CD4-positive, alpha-beta T cell (primary cell): ENCODE measurements at places on chromosomes 16 and 17.

- no peak for DNase-seq
Observed at GRCh38 chr17:55735731-55736405, 13.2 kb upstream of the TMEM100 start.

DNA sequence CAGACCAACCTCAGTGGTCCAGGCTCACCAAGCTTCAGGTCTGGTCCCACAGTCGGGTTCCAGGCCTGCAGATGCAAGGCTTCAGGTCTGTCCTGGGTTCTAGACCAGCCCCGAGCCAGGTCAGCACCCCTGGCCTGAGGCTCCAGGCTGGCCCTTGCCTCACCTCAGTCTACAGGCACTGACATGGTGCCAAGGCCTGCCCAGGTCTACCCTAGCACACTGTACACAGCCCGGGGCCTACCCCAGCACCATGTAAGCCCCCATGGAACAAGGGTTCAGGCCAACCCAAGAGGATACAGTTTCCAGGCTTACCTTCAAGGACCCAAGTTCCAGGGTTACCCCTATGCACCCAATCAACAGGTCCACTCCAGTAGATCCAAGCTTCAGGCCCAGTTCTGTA is 26.8 kb downstream of the ZFP1 start:
- DNase-seq = no peak

DNA sequence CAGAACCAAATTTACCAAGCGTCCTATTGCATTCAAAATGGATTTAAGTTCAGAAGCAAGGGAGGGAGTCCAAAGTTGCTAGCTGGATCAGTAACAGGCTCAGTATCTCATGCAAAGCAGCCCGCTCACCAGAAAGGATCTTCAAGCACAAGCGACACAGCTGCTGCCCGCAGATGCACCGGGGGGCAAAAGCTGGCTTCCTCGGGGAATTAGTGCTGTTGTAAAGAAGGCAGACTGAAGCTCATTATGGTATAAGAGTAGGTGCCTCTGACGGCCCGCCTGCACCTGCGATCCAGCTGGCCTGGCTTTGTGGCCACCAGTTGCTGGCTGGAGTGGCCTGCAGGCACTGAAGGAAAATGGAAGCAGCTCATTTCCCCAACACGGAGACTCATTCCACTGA is 128.4 kb upstream of the RCVRN start:
- no peak for DNase-seq

DNA sequence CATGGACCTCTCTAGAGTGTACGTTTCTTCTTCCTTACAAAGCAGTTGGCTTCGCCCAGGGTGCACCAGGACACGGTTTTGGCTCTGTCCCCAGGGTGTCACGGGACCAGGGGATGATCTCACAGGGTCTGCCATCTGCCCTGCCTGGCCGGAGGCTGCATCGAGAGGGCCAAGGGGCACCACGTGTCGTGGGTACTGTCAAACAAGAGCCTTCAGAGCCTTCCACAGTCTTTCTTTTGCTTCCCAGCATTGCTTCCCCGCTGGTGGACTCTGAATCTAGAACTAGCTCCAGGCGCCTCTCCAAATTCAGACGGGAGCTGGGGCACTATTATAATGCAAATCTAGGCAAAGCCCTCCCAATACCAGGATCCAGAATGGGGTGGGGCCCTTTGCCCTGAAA is 47.9 kb downstream of the MAPT start:
- DNase-seq = no peak

- DNase-seq = peak; percentile 85
Observed at GRCh38 chr16:1102921-1103635, 7.0 kb upstream of the C1QTNF8 start.

DNA sequence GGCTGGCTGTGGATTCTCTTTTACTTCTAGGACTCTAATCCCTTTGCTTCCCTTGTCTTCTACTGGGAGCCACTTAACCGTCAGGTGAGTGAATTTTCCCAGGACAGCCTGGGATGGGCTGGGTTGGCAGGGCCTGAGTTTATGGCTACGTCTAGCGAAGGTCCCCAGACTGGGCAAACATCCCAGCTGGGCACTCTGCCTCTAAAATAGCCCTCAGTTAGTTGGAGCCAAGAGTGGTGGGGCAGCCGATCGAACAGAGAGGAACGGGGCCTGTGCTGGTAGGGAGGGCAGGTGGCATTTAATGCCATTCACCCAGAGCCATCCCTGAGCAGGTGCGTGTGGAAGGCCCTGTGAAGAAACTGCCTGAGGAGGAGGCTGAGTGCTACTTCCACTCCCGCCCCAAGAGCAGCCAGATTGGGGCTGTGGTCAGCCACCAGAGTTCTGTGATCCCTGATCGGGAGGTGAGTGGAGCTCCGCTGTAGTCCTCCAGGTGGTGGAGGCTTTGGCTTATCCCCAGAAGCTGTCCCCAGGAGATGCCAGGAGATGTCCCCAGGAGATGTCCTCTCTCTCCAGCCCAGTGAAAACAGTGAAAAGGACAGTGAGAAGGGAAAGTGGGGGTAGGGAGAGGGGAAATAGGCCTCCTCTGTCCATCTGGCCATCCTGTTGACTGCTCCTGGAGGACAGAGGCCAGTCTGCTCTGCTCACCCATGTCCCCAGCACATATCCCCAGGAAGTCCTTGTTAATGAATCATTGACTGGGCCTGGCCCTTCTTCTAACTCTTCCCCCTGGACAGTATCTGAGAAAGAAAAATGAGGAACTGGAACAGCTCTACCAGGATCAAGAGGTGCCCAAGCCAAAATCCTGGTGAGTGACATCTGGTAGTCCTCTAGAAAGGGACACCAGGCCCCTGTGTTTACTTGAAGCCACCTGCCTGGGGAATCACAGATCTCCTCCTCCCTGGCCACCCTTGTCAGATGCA is 4.4 kb downstream of the PNPO start:
- DNase-seq = no peak

- DNase-seq = no peak
Observed at GRCh38 chr17:36942019-36942599, 4.8 kb downstream of the LHX1 start.

DNA sequence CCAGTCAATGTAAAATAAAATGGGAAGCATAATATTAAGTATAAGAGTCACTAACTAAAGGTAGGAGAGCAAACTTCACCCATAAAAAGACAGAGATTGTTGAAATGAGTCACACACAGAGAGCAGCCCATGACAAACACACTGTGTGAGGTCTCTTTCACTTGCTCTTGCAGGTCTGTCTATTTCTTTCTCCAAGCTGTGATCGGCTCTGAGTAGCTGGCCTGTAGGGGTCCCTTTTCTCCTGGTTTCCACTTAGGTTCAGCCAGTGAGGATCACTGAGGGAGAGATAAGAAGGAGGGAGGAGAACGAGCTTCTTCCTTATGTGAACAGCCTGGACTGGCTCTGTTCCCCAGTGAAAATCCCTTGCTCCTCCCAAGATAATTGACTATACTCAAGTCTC is 133.7 kb upstream of the HS3ST3A1 start:
- no peak for DNase-seq

DNA sequence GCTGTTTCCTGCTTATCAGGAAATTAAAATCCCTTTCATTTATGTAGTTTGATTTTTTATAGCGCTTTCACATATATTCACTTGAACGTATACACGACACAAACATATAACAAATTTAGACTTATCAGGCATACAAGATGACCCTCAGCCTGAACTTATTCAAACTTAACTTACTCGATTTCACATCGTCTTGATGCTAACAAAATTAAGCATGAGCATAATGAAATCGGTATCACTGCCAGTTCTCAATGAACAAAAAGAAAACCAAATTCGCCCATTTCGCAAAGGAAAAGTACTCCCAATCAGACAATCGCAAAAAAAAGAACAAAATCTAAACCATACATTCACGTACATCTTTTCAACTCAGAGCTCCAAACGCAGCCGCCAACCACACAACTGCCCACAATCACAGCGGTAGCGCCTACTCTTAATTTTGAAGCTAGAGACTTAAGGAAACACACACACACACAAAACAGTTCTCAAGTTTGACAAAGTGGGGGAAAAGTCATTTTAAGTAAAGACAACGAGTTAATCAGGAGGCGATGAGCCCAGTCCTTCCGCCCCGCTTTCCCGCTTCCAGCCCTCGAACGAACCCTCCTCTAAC is 1.1 kb downstream of the GJC1 start:
- DNase-seq = peak; percentile 5

DNA sequence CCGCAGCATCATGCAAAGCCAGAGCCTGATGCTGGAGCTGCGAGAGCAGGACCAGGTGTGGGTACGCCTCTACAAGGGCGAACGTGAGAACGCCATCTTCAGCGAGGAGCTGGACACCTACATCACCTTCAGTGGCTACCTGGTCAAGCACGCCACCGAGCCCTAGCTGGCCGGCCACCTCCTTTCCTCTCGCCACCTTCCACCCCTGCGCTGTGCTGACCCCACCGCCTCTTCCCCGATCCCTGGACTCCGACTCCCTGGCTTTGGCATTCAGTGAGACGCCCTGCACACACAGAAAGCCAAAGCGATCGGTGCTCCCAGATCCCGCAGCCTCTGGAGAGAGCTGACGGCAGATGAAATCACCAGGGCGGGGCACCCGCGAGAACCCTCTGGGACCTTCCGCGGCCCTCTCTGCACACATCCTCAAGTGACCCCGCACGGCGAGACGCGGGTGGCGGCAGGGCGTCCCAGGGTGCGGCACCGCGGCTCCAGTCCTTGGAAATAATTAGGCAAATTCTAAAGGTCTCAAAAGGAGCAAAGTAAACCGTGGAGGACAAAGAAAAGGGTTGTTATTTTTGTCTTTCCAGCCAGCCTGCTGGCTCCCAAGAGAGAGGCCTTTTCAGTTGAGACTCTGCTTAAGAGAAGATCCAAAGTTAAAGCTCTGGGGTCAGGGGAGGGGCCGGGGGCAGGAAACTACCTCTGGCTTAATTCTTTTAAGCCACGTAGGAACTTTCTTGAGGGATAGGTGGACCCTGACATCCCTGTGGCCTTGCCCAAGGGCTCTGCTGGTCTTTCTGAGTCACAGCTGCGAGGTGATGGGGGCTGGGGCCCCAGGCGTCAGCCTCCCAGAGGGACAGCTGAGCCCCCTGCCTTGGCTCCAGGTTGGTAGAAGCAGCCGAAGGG is 24.2 kb downstream of the C1QTNF1 start:
- DNase-seq = no peak

DNA sequence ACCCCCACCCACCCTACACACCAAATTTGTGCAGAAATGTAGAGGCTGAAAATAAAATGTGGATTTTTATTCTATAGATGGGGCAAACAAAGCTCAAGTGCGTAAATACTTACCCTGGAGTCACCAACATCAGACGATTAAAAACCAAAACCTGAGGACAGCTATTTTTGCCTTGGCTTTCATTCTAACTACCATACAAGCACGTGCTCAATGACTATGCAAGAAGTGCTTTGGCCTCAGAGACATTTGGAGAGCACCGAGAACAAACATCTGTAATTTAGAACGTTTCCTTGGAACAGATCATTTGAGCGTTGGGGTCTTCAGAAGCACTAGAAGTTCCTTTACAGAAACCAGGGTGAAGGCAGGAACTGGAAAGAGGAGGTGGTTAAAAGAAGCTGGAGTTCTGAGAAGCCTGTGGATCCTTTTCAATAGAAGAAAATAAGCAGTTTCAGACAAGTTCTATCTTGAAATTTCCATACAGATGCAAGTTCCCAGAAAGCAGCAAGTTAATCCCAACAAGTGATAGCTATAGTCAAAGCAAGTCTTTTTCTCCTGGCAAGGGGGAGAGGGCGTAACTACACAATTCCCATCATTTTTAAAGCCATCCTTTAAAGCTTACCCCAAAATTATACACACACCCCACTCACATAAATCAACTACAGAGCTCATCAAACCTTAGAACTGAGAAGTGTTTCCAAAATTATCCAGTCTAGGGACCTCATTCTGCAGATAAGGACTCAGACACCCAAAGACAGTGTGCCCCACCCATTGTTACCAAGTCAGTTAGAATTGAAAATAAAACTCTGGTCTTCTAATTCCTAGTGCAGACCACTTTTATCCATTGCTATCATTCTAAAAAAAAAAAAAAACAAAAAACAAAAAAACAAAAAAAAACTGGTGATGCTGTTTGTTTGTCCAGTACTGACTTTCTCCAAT is 29.6 kb upstream of the CDRT4 start:
- no peak for DNase-seq

DNA sequence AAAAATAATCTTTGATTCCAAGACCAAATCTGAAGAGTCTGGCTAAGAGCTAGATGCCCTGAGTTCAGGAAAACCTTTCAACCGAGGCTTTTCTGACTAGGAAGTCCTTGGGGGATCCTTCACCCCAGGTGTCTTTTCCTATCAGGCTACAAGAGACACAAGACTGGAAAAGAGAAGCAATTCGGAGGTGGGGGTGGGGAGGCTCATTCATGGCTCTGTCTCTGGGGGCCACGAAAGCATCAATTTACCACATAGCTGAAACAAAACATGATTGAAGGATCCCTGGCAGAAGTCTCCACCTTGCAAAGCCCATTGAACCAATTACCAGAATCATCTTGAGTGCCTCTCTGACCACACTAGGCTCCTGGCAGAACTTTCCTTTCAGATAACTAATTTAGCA is 239.8 kb upstream of the SALL1 start:
- no peak for DNase-seq

GRCh38 chr16:11007714-11008280 is 63.4 kb downstream of the CLEC16A start:
- DNase-seq = no peak

DNA sequence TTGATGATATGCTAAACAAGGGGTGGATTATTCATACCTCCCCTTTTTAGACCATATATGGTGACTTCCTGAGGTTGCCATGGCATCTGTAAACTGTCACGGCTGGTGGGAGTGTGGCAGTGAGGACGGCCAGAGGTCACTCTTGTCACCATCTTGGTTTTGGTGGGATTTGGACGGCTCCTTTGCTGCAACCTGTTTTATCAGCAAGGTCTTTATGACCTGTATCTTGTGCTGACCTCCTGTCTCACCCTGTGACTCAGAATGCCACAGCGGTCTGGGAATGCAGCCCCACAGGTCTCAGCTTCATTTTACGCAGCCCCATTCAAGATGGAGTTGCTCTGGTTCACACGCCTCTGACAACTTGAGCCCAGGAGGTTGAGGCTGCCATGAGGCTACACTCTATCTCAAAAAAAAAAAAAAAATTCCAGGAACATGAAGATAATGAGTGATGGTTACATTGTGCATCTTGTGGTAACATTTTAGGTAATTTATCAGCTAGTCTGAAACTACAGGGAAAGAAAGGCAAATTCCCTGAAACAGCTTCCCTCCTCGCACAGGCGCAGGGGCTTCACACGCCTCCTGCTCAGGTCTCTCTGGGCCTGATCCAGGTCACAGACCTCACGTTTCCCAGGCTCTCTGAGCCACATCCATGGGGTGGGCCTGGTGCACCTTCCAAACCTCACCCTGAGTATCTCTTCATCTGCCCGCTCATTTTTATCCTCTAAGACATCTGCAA is 15.3 kb upstream of the UBE2I start:
- DNase-seq = no peak

GRCh38 chr16:57828272-57829161 is 26.2 kb upstream of the KIFC3 start:
- DNase-seq = no peak

DNA sequence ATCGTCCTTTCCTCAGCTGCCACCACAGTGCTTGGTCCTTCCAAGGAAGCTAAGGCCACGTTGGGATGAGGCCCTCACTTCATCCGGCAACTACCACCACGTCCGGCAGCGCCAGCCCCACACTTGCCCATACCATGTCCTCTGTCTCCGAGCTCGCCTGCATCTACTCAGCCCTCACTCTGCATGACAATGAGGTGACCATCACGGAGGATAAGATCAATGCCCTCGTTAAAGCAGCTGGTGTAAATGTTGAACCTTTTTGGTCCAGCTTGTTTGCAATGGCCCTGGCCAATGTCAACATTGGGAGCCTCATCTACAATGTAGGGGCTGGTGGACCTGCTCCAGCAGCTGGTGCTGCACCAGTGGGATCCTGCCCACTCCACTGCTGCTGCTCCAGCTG is 44.9 kb downstream of the TTC19 start:
- DNase-seq = no peak
